PC-3 (cell line): ENCODE measurements at places on chromosomes 7 and 10.

GRCh38 chr10:6916601-6917000 lies 336.5 kb upstream of the PRKCQ start:
- no peak for DNase-seq
- H3K27me3 ChIP-seq, result no peaks in the 10 kb centered on the region
- no peaks in the 10 kb centered on the region; the same call in 1 of the 2 replicates for H3K36me3 ChIP-seq
- H3K27ac ChIP-seq, result no peak overlapping the region
- H3K4me1 ChIP-seq, result 0 out of 2 replicates have a peak, but pooled peaks cover 4% of the 10 kb centered on the region

- H3K4me1 ChIP-seq, result peaks cover 10% of the 10 kb centered on the region
- H3K27me3 ChIP-seq, result no peaks in the 10 kb centered on the region
- H3K4me3 ChIP-seq, result no peak overlapping the region
These were observed 153.7 kb downstream of the FANK1 start for GRCh38 chr10:126049759-126050700.

DNA sequence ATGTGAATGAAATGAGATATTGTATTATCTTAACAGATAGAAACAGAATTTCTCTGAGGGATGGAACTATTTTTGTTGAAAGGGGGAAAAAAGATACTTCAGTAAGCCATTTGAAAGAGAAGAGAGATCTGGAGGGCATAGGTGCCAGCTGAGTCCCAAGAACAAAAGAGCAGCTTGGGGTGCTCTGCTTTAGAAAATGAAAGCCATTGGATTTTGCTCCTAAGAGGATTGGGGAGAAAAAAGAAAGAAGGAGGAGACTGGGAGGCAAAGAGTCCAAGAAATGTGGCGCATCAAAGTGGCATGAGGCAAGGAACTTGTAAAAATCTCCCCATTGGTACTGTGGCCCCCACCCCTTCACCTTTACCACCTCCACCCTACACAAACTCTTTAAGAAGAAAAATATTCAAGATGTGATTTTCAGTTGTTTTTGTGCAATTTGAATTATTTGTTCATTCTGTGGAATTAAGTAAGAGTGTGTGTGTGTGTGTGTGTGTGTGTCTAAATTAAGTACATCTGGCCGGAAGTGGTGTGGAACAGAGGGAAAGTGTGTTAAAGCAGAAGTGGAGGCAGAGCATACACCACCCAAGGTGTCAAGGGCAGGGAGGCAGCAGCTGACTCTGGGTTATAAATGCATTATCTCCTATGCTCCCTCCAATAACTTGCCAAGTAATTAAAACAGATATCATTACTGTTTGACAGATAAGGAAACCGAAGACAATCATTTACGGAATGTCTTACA lies 9.9 kb upstream of the GNAI1 start:
- H3K27me3 ChIP-seq, result no peaks in the 10 kb centered on the region
- H3K4me1 ChIP-seq, result no peaks in the 10 kb centered on the region
- no peak overlapping the region for H3K27ac ChIP-seq
- H3K36me3 ChIP-seq, result no peaks in the 10 kb centered on the region
- DNase-seq, result no peak

GRCh38 chr10:61503051-61503450 lies 49.9 kb upstream of the TMEM26 start:
- DNase-seq, result peak; percentile 55
- H3K27me3 ChIP-seq, result no peaks in the 10 kb centered on the region
- no peak overlapping the region for H3K27ac ChIP-seq
- H3K4me3 ChIP-seq, result no peak overlapping the region

DNA sequence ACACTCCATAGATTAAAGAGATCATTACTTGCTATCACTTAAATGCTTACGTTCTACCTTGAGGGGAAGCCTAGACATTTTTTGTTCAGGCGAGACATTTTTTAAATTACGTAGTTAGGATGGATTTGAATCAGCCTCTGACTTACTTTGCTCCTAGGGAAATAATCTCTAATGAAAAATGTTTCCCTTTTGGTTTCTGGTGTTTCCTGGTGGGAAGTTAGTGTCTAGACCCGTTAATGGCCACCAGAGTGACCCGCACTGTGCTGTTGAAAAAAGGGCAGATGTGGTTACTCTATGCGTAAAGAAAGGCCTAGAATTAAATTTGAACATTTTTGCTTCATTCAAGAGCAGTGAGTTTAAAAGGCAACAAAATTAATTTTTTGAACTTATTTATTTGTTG lies 3.8 kb downstream of the ZNF365 start:
- H3K4me1 ChIP-seq, result peaks cover 80% of the 10 kb centered on the region
- no peak for DNase-seq
- H3K36me3 ChIP-seq, result no peaks in the 10 kb centered on the region
- H3K4me3 ChIP-seq, result no peak overlapping the region
- no peaks in the 10 kb centered on the region for H3K27me3 ChIP-seq

- no peaks in the 10 kb centered on the region for H3K36me3 ChIP-seq
- H3K4me1 ChIP-seq, result no peaks in the 10 kb centered on the region
- H3K4me3 ChIP-seq, result no peak overlapping the region
- no peaks in the 10 kb centered on the region for H3K27me3 ChIP-seq
- DNase-seq, result peak; percentile 72
These were observed 75.7 kb upstream of the CCDC71L start for GRCh38 chr7:106736508-106737201.

DNA sequence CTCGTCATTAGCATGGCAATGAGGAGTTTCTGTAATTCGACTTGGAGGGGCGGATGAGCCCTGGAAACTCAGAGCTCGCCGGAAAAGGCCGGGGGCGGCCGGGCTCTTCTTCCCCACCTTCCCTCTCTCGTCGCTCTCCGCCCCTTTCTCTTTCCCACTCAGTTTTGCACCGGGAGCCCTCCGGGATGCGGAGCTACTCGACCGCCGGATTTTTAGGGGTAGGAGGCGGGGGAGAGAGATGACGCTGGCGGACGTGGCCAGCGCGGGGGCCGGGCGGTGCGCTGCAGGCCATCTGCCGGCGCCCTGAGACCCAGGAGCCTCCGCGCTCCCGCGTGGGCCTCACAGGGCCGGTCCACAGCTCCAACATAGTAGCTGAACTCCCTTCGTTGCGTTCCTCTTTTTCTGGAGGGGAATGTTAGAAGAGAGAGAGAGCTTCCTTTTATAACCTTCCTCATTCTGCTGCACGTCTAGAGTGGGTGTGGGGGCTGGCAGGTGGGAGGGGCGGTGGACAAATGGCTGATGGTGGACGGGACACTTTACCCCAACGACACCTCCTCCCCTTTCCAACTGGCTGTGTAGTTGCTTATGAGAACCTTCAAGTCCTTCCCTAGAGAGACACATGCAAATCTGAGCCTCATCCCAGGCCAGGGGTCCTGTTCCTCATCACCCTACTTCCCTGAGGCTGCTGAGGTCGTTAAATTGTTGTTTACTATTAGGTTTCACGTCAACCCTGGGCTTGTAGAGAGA lies 1.1 kb upstream of the HOXA1 start:
- no peaks in the 10 kb centered on the region for H3K27me3 ChIP-seq
- H3K4me1 ChIP-seq, result peaks cover 35% of the 10 kb centered on the region
- peak overlapping the region; percentile 88 for H3K27ac ChIP-seq
- peaks cover 14% of the 10 kb centered on the region; the same call in 1 of the 2 replicates for H3K36me3 ChIP-seq
